Uterus (tissue), 4 donors: ENCODE measurements at places on chromosomes 2 and 18. TPM values are rescaled to one million over a fixed set of nuclear protein-coding genes. Genes with fewer than 3 reads are reported as not detected.

DNA sequence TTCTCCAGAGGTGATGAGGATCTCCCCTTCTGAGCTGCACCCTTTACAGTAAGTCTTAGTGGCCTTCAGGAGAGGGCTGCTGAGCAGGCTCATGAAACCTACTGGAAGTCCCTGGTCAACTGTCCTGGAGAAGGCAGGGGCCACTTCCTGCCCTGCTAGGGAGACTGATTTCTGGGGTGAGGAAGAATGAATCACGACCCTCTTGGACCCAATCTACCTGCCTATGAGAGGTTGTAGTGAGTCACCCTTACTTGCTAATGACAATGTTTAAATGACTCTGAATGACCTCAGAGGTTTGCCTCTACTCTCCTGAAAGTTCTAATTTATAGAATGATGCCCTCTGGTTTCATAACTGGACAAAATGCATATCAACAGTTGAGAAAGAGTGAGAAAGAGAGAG, 79.4 kb upstream of the FAM136A start:
- no peak for DNase-seq

DNA sequence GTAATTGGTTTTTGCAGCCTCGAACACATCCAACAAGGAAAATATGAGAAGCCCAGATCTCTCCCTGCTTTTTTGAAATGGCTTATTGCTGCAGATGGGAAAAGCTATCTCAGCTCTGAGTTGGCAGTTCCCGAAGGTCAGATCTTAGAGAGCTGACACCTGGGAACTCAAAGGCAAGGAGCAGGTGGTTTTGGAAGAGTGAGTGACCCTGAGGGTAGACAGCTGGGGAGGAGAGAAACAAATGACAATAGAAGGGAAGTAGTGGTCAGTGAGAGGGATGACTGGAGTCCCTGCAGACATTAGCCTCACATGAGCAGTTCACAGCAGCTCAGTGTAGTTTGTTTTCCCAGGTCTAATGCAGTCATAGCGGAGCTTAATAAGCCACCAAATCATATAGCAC, 317.9 kb downstream of the STK39 start:
- DNase-seq, result no peak

KCNG2 gene
- not detected for total RNA-seq

GRCh38 chr2:103233691-103234090, 471.9 kb downstream of the TMEM182 start:
- DNase-seq, result no peak

- no peak for DNase-seq
Measured at GRCh38 chr2:118198268-118198667, 110.0 kb downstream of the INSIG2 start.
